ENCODE measurements at places on chromosomes 4 and X. TPM values are rescaled to one million over a fixed set of nuclear protein-coding genes. Genes with fewer than 3 reads are reported as not detected.

PCDH10 gene
- 0.12 TPM for total RNA-seq

SOWAHB gene
- not detected for total RNA-seq

FAM236A gene
- not detected for total RNA-seq

CCNB3 gene
- total RNA-seq = under 0.01 TPM

BBS12 gene
- total RNA-seq = 4.1 TPM

CD40LG gene
- total RNA-seq = not detected

RPL34 gene
- total RNA-seq = 999 TPM

RAI2 gene
- not detected for total RNA-seq

CXXC4 gene
- total RNA-seq = not detected

RIBC1 gene
- 0.68 TPM for total RNA-seq

ZAR1 gene
- total RNA-seq = not detected

DDIT4L gene
- 2.7 TPM for total RNA-seq

HPGDS gene
- not detected for total RNA-seq

GLUD2 gene
- total RNA-seq = 0.68 TPM

NOX1 gene
- total RNA-seq = not detected

PNMA6F gene
- total RNA-seq = not detected

ZNF630 gene
- total RNA-seq = 1.5 TPM

SLC9A6 gene
- 13.7 TPM for total RNA-seq

ITM2A gene
- total RNA-seq = not detected

CXCL11 gene
- not detected for total RNA-seq

SPANXC gene
- not detected for total RNA-seq

STARD8 gene
- 0.94 TPM for total RNA-seq

SPANXN4 gene
- total RNA-seq = not detected

MAGEA9B gene
- total RNA-seq = not detected

P2RY10 gene
- not detected for total RNA-seq

AFM gene
- not detected for total RNA-seq

KDR gene
- total RNA-seq = 1.9 TPM

GPR119 gene
- not detected for total RNA-seq

NDNF gene
- total RNA-seq = not detected

ASB9 gene
- total RNA-seq = not detected

HTR2C gene
- total RNA-seq = not detected

HHIP gene
- 1.1 TPM for total RNA-seq

RNF150 gene
- total RNA-seq = 0.30 TPM

RRH gene
- 0.08 TPM for total RNA-seq

XAGE2 gene
- not detected for total RNA-seq

TMPRSS11E gene
- total RNA-seq = not detected

F9 gene
- not detected for total RNA-seq

NSUN7 gene
- total RNA-seq = not detected

INPP4B gene
- 20.2 TPM for total RNA-seq

PNMA5 gene
- total RNA-seq = not detected

TASL gene
- not detected for total RNA-seq

ASMT gene
- not detected for total RNA-seq

SEPTIN6 gene
- total RNA-seq = 9.6 TPM

GPR34 gene
- not detected for total RNA-seq

SPIN2A gene
- total RNA-seq = 0.15 TPM

ANK2 gene
- 17.0 TPM for total RNA-seq

GPR50 gene
- not detected for total RNA-seq

BEX3 gene
- total RNA-seq = 302 TPM

ZCCHC13 gene
- not detected for total RNA-seq

CSN2 gene
- total RNA-seq = not detected

SLC10A7 gene
- total RNA-seq = 3.5 TPM

BMPR1B gene
- total RNA-seq = 0.15 TPM

ATP7A gene
- total RNA-seq = 7.7 TPM

NHS gene
- 0.94 TPM for total RNA-seq

MAGED4 gene
- total RNA-seq = 22.5 TPM
